Activated CD8-positive, alpha-beta memory T cell treated with anti-CD3 and anti-CD28 coated beads, Interleukin-2, amount 50 U/mL, for 48 hours (primary cell): ENCODE measurements at places on chromosomes 7 and 10.

DNA sequence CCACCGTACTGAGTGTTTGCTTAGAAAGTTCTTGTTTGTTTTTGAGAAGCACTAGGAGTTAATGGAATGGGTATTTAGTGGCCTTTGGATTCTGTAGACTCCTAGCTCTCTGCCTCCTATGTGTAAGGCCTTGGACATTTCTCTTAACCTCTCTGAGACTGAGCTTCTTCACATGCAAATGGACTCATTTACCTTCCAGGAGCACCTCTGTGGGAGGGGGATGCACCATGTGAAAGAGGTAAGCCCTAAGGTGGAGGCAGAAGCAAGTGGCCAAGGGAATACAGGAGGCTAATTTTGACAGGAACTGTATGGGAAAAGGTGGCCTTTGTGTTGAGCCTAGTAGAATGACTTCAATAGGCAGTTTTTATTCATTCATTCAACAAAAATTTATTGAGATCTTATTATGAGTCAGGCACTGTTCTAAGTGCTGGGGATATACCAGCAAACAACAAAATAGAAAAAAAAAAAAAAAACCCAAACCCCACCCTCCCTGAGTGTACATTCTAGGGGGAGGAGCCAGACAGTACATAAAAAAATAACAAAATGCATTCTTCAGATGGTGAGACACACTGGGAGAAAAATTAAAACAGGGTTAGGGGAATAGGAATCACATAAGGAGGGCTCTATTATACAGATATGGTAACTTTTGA lies 9.2 kb upstream of the EPHA1 start:
- DNase-seq: no peak

DNA sequence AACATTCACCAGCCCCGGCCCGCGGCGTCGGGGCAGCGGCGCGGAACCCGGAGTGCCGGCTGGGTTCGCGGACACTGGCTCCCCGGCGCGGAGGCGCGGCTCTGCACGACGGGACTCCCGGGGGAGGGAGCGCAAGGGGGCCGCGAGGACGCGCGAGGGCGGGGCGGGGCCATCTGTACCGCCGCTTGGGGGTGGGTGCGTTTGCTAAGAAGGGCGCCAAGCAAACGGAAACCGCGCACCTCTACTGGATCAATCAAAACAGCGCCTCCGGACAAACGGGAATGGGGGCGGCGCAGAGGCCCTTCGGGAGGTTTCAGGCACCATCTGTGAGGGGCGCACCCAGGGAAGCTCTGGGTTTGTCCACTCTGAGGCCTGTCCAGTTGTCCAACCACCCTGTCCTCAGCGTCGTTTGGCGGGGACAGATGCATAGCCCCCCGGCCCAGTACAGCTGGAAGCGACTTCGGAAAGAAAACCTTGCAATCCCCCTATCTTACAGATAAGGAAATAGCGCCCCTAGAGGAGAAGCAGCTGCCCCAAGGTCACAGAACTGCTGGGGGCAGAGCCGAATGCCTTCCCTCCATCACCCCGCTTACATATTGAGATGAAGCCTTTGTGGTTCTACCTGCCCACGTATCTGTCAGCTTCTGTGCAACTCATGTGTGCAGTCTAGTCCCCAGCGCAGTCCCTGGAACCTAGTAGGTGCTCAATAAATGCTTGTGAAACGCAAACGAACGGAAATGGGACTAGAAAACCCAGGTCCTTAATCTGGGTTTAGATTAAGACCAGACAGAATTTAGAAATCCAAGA lies 10.7 kb upstream of the SLIT1 start:
- DNase-seq: peak; percentile 79

- DNase-seq: no peak
Observed at GRCh38 chr7:48144291-48144768, 26.9 kb upstream of the ABCA13 start.

DNA sequence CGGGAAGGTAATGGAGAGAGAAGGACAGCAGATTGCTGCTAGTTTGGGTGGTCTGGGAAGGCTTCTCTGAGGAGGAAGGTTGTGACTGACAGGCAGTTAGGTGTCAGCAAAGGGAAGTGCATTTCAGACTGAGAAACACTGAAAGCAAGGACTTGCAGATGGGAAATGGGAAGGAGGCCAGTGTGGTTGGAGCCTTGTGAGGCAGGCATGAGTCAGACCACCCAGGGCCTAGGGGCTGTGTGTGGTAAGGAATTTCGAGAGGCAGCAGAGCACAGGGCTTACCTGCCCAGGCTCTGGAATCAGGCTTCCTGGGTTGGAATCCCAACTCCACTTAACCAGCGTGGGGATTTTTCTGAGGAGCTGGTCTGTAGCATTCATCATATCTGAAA lies 53.5 kb downstream of the NRF1 start:
- DNase-seq: no peak

GRCh38 chr10:89163265-89163995 lies 43.7 kb downstream of the CH25H start:
- DNase-seq: peak; percentile 65

- no peak for DNase-seq
Observed at GRCh38 chr7:89666136-89666835, 488.0 kb upstream of the STEAP1 start.

GRCh38 chr10:110005719-110006118 lies 2.1 kb upstream of the ADD3 start:
- DNase-seq: no peak

GRCh38 chr7:85356916-85357315 lies 170.1 kb upstream of the SEMA3D start:
- DNase-seq: no peak

DNA sequence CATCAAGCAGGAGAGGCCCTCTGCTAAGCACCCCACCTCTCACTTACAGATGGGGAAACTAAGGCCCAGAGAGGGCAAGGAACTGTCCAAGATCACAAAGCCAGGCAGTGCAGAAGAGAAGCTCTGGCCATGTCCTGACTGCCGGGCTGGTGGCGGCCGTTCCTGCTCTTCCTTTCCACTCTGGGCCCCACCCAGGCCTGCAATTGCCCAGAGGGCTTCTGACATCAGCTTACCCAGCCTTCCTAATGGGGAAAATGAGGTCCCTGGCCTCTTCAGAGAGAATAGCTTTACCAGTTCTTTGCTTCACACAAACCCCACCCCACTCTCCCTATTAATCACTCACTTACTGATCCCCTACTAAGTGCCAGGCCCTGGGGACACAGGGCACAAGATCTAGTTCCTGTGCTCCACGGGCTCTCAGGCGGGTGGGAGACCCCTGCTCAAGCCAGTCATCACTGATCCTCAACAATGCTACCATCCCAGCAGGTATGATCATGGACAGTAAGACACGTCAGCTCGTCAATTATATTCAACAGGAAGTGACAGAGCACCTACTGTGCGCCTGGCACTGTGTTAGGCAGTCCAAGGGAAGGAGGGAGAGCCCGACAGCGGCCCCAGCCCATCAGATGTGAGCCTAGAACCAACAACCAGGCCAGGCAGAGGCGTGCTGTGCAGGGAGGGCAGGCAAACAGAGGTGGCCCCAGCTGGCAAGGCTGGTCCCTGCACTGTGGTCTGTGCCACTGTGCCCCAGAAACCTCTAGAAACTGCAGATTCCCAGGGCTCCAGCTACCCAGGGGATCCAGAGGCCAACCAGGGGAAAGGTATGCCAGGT lies 26.4 kb upstream of the FRAT2 start:
- DNase-seq: no peak
